SW 1271 (cell line): ENCODE measurements at places on chromosomes 3 and 15.

- no peak for DNase-seq
These were observed 375.6 kb downstream of the CTNNB1 start for GRCh38 chr3:41574900-41575299.

DNA sequence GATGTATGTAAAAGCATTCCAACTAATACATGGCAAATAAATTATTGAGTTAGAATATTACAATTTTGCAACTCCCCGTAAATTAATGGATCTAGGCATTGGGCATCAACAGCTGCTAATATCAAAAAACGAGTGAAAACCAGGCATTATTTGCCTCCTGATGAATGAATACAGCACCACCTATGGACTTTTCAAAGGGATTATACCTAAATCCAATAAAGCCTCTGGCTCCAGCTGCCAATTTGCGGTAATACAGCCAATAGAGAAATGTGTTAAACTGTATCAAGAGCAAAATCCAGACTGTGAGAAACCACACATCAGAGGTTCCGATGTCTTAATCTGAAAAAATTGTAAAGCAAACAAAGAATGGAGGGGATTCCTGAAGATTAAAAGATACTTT, 16.3 kb upstream of the A4GNT start:
- no peak for DNase-seq

DNA sequence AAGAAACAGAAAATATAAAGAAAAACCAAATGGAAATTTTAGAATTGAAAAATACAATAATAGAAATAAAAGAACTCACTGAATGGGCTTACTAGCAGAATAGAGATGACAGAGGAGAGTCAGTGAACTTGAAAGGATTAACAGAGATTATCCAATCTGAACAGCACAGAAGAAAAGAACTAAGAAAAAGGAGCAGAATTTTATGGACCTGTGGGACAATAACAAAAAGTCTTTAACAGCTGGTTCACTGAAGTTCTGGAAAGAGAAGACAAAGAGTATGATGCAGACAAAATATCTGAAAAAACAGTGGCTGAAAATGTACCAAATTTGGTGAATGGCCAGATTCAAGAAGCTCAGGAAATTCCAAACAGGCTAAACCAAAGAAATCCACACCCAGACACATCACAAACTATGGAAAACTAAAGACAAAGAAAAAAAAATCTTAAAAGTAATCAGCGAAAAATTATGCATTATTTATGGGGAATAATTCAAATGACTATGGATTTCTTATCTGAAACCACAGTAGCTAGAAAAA, 9.7 kb upstream of the GNB5 start:
- no peak for DNase-seq

DNA sequence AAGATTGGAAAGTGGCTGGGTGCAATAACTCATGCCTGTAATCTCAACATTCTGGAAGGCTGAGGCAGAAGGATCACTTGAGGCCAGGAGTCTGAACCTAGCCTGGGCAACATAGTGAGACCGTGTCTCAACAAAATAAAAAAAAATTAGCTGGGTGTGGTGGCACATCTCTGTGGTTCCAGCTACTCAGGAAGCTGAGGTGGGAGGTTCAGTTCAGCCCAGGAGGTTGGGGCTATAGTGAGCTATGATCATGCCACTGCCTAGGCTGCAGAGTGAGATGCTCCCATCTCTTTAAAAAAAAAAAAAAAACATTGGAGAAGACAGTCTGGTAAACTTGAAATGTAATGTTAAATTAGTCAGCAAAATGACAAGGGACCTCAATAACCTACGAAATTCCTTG, 57.9 kb downstream of the STAG1 start:
- DNase-seq, result no peak

- DNase-seq, result no peak
These were observed at the start of gene GPR27 for GRCh38 chr3:71753701-71754609. Gene GPR27, plus strand, starts transcription at chr3:71753855. Its CDS starts 195 bp downstream, at chr3:71754050.

DNA sequence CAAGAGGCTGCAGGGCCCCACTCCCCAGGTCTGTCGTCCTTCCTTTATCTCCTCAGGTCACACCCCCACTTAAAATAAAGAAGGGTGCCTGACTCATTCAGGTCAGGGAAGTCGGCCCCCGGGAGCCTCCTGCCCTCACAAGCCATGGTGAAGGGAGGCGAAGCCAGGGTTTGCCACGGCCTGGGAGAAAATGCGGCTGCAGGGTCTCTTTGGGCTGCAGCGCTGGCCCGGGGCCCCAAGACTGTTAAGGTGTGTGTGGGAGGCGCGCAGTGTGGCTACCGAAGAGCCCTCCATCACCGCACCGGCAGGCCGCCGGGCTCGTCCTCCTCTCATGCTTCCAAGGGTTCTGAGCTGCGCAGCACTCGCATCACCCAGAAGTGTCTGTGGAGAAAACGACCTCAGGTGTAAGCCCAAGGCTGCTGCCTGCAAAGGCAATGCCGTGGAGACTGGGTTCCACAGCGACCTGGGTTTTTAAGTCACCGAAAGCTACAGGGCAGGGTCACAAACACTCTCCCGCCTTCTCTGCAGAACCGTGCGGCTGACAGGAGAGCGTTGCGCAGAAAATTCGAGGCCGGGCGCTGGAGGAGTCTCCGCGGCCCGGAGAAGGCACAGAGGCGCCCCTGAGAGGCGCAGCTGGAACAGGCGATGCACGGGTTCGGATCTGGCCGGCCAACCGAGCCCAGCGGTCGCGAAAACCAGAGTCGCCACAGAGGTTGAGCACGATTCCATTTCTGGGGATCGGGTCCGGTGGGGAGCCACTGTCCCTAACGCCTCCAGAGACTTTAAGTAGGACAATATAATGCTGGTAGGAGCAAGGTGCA, 8.7 kb downstream of the FOXL2 start:
- no peak for DNase-seq

DNA sequence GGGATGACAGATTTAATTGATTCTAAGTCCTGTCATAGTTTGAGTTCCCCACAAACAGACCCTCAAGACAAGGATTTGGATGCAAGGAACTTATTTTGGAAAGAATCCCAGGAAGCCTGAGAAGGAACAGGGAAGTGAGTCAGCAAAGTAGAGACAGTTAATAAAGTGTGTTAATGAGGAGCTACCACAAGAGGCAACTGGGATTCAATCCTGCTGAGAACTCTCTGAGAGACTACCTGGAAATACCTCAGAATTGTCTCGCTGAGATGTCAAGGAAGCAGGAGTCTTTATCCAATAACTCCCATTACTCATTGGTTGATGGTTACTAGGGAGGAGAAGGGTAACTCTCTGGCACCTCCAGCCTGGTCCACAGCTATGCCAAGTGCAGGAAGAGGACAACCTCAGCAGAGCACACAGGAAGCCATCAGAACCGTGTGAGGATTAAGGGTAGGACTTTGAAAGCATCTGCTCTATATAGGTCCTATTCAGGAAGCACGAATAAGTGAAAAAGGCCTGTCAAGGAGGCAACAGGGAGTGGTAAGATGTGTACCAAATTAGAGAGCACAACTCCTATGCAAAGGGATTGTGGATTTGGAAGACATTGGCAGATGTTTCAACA, 311.1 kb upstream of the KCNH8 start:
- DNase-seq, result no peak

DNA sequence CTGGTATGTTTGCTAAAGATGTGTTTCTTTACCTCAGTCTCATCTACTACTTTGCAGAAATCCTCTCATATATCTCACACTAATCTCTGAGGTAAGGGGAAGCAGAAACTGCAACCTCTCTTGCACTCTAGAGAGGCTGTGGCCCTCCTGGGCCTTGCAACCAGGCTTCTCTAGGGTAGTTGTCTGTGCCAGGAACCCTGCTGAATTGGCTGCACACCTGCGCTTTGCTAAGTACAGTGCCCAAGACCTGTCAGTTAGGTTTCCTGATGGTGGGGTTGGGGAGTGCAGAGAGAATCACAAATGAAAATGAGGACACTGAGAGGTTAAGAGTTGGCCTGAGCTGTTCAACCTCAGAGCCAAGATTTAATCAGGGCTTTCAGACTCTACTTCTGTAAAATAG, 117.2 kb upstream of the PLXNA1 start:
- no peak for DNase-seq

- no peak for DNase-seq
These were observed 86.5 kb upstream of the MYZAP start for GRCh38 chr15:57505056-57505715.

DNA sequence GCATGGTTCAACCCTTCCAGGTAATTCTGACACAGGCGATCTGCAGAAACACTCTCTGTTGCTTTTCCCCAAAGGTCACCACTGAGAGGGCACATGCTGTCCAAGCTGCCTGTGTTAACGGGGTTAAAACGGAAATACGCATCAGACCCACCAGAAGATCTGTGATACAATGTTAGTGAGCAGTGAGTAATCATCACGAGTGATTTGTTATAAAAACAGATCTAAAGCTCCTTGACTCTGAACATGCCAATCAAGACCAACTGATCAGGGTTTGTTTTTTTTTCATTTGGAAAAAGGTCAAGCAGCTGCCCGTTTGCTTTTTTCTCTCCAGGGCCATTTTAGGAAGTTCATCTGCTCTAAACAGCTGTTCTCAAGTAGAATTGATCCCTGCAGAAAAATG, 43.2 kb downstream of the FGF12 start:
- no peak for DNase-seq

- DNase-seq, result no peak
These were observed 153.4 kb upstream of the SMAD3 start for GRCh38 chr15:66912001-66912400.

DNA sequence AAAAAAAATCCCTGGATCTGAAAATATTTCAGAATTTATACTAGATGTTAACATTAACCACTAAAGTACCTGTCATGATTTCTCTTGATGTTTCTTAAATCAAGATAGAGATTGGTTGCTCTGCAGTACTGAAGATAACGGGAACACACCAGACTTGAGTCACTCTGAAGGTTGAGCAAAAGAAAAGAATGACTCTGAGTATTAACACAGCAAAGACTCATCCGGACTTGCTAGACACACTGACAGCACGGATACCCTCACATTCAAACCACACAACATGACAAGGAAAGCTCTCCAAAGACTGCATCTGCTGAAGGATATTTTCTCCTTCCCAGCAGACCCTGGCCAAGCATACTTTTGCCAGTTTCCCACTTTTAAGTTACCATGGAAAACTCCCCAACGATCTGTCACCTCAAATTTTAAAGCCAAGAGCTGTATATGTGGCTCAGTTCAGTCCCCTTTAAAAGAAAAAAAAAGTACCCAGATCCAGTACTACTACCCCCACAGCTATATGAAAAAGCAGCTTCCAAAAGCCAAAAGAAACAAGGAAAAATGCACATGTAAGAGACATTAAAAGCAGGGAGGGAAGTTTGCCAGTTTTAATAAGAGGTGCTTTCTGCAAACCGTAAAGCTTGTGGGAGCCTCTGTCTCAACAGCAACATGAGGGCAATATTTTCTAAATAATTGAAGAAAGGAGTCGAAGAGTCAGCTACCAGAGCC, 8.3 kb downstream of the EOGT start:
- DNase-seq, result no peak

- DNase-seq, result no peak
These were observed 80.1 kb downstream of the LEKR1 start for GRCh38 chr3:156906275-156906674.

- no peak for DNase-seq
These were observed 44.4 kb upstream of the TEX9 start for GRCh38 chr15:56320861-56321260.

GRCh38 chr15:88238618-88239430, 17.7 kb downstream of the NTRK3 start:
- DNase-seq, result no peak

DNA sequence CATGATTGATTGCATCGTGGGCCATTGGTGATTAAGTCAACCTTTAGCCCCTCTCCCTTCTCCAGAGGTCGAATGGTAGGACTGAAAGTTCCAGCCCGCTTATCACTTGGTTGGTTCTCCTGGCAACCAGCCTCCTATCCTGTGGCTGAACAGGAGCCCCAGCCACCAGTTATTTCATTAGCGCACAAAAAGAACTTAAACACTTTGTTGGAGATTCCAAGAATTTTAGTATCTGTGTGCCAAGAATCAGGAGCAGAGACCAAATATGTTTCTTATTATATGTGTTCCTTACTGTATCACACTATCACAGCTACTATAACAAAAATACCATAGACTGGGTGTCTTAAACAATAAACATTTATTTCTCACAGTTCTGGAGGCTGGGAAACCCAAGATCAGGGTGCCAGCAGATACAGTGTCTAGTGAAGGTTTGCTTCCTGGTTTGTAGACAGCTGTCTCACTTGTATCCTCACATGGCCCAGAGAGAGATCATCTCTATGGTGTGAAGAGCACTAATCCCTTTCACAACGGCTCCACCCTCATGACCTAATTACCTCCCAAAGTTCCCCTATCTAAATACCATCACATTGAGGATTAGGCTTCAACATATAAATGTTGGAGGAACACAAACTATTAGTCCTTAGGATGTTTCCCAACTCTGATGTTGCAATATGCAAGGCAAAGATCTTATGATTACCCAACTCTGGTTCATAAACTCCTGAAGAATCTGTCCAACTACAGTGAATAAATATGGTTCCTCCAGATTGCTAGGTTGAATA, 30.5 kb upstream of the APH1B start:
- DNase-seq, result no peak
